ENCODE measurements at places on chromosomes 2 and 18. TPM values are rescaled to one million over a fixed set of nuclear protein-coding genes. Genes with fewer than 3 reads are reported as not detected.

GRCh38 chr2:62071760-62072680 is 123.9 kb upstream of the B3GNT2 start:
- no peak for DNase-seq

DNA sequence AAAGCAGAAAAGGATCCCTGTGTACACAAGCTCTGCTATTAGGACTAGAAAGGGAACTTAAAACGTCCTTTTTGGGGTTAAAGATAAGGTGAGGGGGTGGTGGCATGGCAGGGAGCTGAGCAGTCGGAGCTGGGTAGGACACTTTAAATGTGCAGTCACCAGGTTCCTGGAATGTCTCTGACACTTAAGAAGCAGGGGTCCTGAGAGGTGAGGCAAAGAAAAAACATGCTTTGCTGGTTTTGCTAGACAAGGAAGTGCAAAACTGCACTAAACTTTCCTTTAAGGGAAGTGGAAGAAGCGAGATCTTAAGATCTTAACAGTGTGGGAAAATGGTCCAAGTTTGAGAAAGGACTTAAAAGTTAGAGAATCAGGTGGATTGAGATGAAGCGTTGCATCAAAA is 99.5 kb upstream of the MAP3K20 start:
- DNase-seq = no peak

- DNase-seq = no peak
Observed at GRCh38 chr2:85852937-85853498, 35.8 kb downstream of the ST3GAL5 start.

GRCh38 chr2:38554973-38555595 is 47.6 kb downstream of the HNRNPLL start:
- DNase-seq = no peak

DNA sequence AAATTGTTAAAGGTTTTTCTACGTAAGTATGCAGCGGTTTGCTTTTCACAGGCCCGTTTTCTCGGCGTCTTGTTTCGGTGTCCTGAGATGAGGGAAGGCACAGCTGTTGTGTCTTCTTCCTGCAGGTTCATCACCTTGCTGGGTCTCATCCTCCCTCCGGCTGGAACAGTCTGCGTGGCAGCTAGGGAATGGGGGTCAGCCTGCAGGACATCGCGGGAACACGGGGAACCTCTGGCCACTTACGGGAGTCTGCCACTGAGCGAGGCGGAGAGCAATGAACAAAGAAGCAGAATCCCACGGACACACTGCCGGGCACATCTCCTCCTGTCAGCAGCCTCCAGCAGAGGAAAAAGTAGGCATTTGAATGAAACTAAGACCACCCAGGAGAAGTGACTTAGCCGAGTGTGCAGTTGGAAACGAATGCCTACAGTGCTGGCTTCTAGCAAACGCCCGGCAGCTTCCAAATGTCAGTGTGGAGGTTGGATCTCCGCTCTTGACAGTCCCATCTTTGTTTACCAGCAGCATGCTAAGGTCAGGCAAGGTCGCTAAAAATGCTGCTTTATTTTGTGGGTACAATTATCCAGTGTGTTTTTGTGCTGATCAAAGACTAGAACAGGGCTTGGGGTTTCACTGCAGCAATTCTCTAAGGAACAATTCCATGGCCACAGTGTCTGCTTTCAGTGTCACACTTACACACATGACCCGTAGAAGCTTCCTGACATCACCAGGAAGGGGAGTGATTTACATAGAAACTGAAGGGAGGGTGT is 109.8 kb upstream of the SEC11C start:
- DNase-seq = no peak

DNA sequence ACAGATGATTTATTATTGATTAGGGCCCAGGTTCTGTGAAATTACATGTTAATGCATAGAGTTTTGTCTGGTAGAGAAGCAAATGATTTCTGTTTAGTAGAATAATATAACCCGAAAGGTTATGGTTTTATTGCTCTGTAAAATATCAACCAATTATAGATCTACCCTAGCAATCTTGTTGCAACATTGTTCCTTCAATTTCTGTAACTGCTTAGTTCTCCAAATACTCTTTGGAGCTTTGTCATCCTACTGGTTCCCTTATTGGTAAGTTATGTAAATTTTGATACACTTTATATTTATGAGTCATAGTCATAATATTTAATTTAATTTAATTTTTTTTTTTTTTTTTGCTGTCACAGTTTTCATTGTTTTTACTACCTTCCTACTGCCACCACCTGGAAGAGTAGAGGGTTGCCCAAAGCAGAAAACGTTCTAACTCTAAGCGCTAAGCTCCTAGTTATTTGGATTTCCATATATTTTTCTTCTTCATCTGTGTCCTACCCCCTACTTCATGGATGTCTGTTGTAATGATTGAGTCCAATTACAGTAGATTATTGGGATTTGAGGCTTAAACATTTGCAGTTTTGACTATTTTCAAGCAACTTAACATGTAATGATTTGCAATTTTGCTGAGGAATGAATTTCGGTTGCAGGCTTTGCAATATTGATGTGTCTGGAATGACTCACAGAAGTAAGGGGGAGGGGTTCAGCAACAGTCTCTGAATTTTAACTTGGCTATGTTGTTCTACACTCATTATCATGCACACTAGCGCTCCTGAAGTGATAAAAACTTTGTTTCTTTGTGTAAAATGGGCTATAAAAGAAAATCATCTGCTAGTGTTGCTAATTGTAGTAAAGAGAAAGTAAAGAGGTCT is 51.1 kb downstream of the NABP1 start:
- DNase-seq = peak; percentile 29

- DNase-seq = peak; percentile 80
Observed at GRCh38 chr2:228600265-228600664, 418.8 kb upstream of the SPHKAP start.

DNA sequence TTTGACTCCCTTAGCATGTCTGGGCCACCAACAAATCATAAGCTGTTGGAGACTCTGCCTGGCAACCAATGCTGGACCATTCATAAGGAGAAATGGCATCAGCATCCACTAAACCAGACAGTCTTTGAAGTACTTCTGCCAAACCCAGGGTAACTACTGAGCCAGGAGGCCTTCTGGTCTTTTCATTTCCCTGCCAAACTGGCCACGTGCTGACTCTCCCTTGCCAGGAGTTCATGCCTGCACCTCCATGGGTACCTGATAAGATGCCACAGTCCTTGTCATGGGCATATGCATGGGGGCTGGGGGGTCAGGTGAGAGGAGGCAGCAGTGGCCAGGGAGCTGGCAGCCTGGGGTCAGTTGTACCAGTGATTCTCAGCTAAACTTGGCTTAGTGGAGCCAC is 34.2 kb upstream of the DAPL1 start:
- DNase-seq = no peak

DNA sequence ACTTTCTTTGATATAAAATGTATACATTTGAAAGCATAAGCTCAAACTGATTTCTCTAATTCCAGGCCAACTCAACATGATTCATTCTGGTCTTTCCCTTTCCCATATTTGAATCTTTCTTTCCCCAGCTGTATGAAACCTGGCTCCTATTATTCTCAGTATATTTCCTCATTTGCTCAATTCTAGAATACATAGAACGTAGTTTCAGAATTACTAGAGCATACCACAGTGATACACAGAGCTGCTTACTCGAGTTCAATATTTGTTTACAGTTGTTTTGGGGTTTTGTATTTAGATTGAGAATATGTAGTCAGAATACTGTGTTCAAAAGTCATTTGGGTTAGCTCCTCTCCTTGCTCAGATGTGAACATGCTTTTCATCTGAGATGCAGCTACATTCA is 43.0 kb downstream of the TNFRSF11A start:
- no peak for DNase-seq

GRCh38 chr2:175030380-175031271 is 25.4 kb upstream of the CHN1 start:
- peak; percentile 10 for DNase-seq

GRCh38 chr18:27728659-27729058 is 448.3 kb downstream of the CDH2 start:
- no peak for DNase-seq

GRCh38 chr2:54332386-54332785 is 76.4 kb upstream of the TSPYL6 start:
- DNase-seq = no peak

DNA sequence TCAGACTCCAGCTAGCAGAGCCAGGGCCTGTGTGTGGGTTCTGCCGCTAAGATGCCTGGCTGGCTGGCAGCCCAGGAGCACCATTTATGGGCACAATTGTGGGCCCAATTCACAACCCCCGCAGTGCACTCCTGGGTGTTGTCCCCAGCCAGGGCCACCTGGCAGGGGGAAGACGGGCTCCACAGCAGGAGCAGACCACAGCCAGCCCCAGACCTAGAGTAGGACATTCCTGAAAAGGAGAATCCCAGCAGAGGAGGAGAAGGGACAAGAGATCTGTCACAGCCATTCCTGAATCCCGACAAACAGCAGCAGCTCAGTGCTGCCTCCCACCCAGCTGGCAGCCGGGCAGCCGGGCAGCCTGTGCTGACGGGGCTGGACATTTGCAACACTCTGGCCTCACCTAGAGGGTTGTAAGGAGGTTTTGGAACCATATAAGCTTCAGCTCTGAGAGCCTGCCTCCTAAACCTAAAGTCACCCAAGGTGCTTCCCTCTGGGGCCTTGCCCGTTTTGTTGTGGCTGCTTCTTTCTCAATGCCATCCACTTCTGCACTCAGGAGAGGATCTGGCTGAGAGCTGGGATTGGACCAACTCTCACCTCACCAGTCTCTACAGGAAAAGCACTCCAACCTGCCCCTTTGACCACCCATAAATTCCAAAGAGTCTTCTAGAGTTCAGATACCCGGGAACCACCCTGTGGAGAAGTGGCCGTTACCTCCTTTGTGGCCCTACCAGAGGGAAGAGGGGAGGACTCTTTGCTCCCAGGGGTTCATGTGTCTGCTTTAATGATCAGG is 4.1 kb upstream of the TMEM177 start:
- DNase-seq = no peak

DNA sequence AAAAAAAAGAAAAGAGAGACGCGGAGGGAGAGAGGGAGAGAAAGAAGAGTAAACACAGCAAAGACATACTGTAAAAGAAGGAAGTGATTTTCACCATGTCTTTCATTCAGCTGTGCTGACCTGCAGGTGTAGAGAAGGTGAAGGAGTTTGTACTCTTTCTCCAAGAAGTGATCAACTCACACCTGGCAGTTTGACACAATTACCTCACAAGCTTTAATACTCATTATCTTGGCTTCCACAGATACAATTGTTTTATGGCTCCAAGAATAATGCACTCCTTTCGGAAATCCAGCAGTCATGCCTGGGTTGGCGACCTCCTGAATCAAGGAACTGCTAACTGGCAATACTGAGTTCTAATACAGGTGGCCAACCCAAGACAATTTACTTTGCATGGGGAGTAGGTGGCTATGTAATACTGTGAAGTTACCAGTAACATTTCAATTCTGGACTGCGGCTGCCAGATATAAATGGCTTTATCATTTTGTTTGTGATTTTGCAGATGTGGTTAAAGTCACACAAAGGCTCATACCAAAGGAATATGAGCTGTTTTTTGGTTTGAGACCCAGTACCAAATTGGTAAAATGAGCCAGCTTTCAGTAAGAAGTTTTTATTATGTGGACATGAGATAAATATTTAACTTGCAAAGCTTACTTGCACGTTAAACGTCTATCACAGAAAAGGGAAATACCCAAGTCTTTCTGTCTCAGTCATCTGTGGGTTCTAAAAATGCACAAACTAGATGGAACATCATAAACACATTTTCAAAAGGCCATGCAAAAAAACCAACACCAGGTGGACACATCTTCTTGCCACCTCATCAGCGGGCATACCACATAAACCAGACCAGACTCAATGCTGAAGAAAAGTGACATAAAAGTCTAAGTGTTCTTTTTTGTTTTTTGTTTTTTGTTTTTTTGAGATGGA is 69.3 kb downstream of the NCKAP5 start:
- DNase-seq = no peak

DNA sequence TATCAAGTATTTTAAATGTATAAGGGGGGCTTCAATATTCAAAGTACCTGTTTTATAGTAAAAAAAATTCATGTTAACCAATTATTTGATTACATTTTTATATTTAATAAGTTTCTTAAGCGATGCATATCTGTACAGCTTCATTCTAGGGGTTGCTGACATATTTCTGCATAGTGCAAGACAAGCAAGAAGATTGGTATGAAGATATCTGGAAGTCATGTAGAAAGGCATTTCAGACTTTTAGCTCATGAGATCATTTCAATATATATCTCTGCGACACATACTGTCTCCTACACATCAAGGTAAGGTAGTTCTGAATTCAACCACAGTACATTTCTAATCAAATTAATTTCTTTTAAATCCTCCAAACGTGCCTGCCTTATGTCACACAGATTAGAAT is 73.1 kb downstream of the MEMO1 start:
- DNase-seq = peak; percentile 48

The C18orf54 gene
- 10.2 TPM for total RNA-seq

The CPS1 gene
- total RNA-seq = 8.0 TPM

The APCDD1 gene
- total RNA-seq = 5.4 TPM

The MAP3K20 gene
- 41.2 TPM for total RNA-seq

The C2orf49 gene
- 21.6 TPM for total RNA-seq

The POU3F3 gene
- total RNA-seq = 0.09 TPM
